Left forelimb (tissue), 1 donor: ENCODE measurements at places on chromosomes 2 and 18.

- no peak for DNase-seq
Observed at GRCh38 chr2:154978710-154979109, 280.2 kb downstream of the KCNJ3 start.

- no peak for DNase-seq
Observed at GRCh38 chr18:25630682-25631081, 278.7 kb upstream of the ZNF521 start.

- DNase-seq = no peak
Observed at GRCh38 chr2:191385416-191386160, 140.4 kb downstream of the MYO1B start.

GRCh38 chr2:218161644-218162043 lies 5.1 kb downstream of the CXCR1 start:
- no peak for DNase-seq

GRCh38 chr2:2796207-2796606 lies 465.1 kb upstream of the MYT1L start:
- no peak for DNase-seq

- no peak for DNase-seq
Observed at GRCh38 chr2:28989973-28990372, 8.9 kb downstream of the TOGARAM2 start.

- DNase-seq = no peak
Observed at GRCh38 chr2:177239932-177240630, 24.4 kb downstream of the NFE2L2 start.

- DNase-seq = no peak
Observed at GRCh38 chr2:16188261-16188890, 248.0 kb downstream of the MYCN start.

DNA sequence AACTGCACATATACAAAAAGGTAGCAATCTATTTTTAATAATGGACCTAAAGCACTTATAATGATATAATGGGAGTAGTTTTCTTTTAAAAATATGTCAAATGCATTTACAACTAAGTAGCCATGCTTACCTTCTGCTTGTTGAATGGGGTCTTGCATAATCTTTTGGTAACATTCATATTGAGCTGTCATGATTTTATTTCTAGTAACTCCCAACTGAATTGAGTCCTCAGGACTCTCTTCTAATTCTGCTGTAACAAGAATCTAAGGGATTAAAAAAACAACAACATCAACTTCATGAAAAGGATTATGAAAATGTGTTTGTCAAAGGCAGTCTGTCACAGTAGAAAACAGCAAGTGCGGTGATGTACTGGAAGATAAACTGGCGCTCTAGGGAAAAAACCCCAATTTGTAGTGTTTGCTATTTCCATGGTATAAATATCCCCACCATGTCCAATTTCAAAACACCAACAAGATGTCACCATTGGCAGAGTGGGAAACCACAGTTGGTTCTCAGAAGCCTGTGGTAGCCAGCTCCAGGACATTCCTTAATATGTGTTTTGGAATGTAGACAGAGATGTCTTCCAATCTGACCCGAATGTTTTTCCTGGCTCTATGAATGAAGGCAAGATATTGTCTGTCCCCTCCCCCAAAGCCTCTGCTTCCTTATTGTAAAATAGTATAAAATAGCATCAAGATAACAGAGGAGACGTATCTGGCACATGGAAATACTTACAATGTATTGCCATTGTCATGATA lies 64.8 kb downstream of the CALCRL start:
- DNase-seq = no peak

- DNase-seq = no peak
Observed at GRCh38 chr2:27960237-27960912, 69.8 kb downstream of the BABAM2 start.
